ENCODE measurements at places on chromosomes 16 and 17.

GRCh38 chr17:47993964-47994363 lies 23.1 kb downstream of the CDK5RAP3 start:
- no peak for DNase-seq

- DNase-seq = no peak
Observed at GRCh38 chr17:9763643-9764042, 27.7 kb downstream of the DHRS7C start.

DNA sequence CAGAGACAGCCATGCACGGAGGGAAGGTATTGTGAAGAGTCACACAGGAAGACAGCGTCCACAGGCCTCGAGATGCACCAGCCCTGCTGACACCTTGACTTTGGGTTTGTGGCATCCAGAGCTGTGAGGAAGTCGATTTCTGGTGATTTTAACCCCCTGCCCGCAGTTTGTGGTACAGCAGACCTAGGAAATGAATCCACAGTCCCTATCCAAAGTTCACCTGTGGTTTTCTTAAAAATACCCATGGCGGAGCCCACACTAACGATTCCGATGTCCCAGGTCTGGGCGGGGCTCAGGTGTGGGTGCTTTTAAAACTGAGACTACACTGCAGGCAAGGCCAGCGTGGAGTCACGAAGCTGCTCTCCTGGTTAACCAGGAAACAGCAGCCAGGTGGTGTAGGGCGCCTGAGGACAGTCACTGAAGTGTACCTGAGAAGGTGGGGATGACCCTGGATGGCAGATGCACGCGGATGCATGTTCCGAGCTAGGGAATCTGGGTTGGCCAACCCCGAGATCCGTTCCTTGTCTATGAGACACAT lies 14.4 kb upstream of the MEAK7 start:
- DNase-seq = no peak

DNA sequence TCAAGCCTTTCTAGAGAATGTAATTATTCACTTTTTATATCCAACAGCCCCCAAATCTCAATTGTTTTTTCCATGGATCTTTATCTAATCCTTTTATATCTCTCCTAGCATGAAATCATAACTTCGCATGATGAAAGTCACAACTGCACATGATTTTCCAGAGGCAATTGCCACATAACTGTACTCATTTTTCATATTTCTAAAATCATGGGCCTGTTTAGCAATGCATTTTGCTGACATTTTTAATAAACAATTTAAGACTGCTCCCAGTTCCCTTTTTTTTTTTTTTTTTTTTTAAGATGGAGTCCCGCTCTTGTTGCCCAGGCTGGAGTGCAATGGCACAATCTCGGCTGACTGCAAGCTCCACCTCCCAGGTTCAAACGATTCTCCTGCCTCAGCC lies 83.5 kb downstream of the VMP1 start:
- no peak for DNase-seq

DNA sequence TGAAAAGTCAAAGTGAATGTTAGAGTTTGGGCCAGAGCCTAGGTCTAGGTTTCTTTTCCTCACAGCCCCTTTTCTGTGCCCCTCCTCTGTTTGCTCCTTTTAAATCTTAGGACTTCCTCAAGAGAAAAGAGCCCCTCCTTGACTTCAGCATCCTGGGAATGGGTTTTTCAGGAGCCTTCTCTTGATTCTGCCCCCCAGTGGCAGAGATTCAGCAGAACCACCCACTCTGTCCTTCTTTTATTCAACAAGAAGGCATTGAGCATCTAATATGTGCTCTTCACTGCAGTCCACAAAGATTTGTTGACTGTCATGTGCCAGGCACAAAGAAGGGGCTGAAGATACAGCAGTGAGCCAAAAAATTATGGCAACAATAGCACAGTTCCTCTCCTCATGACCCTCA lies 270.8 kb upstream of the CDH5 start:
- no peak for DNase-seq

DNA sequence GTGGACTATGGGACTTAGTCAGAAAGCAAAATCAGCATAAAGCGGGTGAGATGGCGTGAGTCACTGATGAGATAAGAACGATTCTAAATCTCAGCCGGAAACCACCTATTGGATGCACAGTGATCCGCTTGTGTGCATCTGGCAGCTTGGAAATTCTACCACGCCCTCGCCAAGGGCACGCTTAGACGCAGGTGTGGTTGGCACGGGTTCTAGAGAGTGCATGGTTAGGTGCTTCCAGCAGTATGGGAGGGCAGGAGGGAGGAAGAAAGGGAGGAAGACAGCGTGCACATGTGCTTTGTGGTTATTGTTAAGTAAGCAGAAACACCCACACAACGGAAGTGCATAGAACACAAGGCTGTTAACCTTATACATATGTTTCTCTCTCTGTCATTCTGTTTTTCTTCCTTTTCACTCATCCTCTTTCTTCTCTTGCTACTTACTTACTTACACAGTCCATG lies 374.0 kb upstream of the ASIC2 start:
- no peak for DNase-seq

GRCh38 chr17:49457564-49458535 lies 37.2 kb upstream of the NGFR start:
- DNase-seq = no peak

- no peak for DNase-seq
Observed at GRCh38 chr17:41750862-41751261, 16.4 kb upstream of the HAP1 start.

DNA sequence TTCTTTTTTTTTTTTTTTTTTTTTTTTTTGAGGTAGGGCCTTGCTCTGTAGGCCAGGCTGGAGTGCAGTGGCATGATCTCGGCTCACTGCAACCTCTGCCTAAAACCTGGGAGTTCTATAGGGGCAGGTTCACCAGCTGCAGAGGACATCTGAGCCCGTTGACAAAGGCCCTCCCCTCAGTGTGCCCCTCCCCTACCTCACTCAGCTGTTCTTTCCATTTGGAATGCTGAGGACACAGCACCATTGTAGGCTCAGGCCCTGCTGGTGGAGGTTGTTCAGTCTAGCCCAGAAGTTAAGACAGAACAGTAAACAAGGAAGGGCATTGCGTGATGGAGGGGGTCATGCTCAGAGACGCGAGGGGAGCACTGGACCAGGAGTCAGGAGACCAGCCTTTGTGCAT lies 21.8 kb upstream of the KIF19 start:
- no peak for DNase-seq

- no peak for DNase-seq
Observed at GRCh38 chr17:47095268-47095667, 93.8 kb downstream of the CDC27 start.

DNA sequence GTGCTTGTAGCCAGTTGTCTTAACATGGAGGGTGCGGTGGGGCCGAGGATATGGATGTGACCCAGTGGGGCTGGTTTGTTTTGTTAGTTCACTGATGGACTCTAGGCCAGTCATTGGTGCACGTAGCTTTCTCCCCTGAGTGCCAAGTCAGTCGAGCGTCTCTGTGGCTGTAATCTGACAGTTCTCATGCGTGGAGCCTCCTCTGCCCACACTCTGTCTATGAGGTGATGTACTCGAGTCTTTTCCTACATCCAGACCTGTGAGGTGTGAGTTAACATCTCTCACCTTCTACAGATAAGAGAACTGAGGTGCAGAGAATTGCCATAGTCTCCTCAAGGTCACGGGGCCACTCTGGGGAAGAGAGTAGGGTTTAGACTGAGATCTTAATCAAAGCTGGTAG lies 90.2 kb downstream of the MARCHF10 start:
- DNase-seq = no peak

DNA sequence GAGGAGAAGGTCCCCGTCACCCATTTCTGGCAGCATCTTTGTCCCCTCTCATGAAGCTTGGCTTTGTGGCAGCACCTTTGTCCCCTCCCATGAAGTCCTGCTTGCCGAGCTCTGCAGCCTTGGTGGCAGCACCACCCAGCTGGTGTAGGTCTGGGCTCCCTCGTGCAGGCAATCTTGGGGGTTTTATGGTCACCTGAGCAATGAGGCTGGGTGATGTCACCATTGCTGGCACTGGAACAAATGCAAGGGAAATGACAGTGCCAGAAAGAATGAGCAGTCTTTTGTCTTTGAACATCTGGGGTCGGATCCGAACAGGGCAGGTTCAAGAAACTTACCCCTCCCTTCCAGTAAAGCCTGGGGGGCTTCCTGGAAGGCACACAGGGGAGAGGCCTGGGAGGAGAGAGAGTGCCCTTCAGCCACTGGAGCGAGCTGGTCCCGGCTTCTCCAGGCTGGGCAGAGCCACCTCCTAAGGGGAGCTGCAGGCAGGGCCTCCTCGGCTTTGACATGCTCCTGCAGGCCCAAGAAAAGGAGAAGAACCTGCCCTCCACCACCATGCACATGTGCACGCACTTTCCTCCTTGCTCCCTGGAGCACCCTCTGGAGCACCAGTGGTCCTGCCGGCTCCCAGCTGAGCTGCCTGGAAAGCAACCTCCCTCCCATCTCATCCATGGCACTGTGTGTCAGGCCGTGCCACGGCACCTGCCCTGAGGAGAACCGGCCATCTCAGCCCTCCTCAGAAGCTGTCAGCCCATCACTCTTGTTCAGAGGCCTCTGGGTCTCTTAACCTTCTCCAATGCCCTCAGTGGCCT lies 16.0 kb downstream of the BTBD17 start:
- no peak for DNase-seq

- DNase-seq = no peak
Observed at GRCh38 chr16:4813251-4814003, 11.0 kb upstream of the ROGDI start.

- DNase-seq = no peak
Observed at GRCh38 chr16:49539758-49540157, 166.2 kb downstream of the C16orf78 start.

DNA sequence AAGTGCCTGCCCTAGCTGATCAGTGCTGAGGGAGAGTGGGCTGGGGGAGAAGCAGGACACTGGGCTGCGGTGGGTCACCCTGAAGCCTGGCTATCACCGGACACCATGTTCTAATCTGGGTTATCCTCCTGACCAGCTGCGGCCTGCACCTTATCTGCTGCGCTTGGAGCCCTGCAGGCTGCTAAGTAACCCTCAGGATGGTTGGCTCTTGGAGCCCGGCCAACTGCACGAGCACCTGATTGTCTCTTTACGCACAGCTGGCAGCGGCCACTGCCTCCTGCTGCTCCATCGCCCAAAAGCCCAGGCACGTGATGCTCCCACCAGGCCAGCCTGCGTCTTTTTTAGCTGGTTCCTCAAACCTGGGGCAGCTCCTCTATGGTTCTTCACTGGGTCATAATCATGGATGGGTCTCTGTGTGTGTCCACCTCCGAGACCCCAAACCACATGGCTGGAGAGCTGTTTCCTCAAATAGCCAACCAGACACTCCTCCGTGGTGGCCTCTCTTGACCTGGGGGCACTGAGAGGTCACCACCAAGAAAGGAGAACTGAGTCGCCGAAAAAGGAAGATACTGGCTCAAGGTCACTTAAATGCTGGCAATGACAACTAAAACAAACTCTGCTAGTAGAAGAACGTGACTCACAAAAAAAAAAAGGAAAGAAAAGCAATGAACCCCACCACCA lies 21.7 kb downstream of the SPHK1 start:
- no peak for DNase-seq

DNA sequence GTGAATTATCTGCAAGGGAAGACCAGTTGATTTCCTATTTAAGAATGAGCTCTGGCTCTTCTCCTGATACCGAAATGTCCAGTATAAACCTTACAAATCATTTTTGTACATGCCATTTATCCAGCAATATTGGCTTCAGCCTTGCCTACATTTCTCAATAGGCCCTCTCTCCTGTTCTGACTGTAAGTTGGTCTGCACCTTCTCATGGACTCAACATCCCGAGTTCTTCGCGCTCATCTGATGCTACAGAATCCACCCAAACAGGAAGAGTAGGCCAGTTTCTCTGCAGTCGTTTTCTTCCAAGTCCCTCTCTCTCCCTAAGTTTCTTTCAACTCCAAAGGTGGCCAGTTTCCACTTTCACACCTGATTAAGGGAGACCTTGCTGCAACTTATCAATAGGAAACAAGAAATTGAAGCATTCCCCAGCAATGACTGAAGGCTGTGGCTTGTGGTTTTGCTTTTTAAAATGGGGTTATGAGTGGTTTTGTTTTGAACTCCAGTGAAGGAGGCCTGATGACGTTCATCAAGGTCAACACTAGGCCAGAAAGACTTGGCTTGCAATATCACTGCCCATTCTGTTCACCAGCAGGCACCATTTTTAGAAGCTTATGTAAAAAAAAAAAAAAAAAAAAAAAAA lies 383.0 kb downstream of the MAF start:
- DNase-seq = no peak
